ENCODE measurements at places on chromosomes 2 and 18. TPM values are rescaled to one million over a fixed set of nuclear protein-coding genes. Genes with fewer than 3 reads are reported as not detected.

DNA sequence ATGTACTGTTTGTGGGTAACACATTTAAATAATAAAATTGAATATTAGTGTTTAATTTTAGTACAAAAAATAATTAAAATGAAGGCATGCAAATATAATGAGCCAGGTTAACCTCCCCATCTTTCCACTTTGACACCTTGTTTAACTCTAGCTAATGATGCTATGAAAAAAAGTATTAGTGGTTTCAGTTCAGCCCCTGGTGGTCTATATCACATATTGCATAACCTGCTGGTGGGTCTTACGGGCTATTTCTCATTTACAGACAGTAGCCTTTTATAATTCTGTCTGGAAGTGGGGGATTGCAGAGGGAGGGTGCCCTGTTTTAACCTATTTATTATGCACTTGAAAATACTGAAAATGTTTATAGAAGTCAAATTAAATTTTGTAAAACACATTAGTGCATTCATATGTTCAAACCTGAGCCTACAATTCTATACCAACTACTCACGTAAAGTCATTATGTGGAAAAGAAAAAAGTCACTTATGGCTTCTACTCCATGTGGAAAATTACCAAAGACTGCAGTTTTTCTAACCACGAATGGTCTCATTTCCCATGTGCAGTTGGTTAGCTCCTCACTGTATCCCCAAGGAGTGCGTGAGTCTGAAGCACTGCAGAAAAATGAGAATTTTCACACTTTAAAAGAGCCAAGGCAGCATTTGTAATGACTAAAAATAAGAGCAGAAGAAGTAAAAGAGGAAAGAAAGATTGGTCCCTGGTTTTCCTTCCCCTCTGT is 381.0 kb downstream of the MTX2 start:
- no peak for DNase-seq

DNA sequence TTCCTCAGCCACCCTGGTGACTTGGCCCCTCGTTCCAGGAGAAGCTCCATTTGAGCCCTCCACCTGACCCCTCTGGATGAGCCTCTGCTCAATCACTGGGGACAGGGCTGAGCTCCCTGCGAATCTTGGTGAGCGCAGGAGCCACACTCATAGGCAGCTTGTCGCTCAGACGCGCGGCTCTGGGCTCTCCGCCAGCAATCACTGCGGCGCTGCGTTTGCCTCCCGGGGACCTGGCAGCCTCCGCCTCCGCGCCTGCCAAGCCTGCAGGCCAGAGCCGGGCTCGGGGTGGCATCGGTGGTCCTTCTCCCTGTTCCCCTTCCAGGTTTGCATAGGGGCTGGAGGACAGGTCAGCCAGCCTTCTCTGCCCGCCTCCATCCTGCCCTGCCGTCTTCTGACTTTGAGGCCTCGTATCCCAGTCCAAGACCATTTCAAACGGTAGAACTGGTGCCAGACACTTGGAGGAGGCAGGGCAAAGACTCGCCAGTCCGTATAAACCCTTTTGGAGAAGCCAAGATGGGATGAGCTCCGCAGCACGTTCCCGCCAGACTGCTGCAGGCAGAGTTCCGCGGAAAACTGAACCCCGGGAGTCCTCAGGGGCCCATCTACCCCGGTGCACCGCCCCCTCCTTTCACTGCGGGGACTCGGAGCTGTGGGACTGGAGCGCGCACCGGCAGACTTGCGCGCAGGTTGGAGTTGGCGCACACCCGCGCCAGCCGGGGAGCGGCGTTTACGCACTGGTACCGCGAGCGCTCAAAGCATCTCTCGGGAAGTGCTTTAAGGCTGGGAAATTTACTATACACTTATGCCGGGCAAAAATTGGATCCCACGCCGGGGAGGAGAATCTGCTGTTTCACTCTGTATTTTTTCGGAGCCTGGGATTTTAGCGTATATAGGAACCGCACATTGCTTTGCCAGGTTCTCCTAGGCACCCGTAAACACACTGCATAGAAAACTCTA is 1.1 kb upstream of the TACR1 start:
- DNase-seq = peak; percentile 24

MDH1B gene
- 11.8 TPM for polyA plus RNA-seq

GRCh38 chr2:33210626-33211025 is 263.9 kb downstream of the LTBP1 start:
- no peak for DNase-seq

SP9 gene
- not detected for polyA plus RNA-seq

XIRP2 gene
- 0.12 TPM for polyA plus RNA-seq

SPHKAP gene
- 4.1 TPM for polyA plus RNA-seq

SERPINB13 gene
- not detected for polyA plus RNA-seq

- DNase-seq = peak; percentile 35
These were observed 17.6 kb downstream of the ADAM17 start for GRCh38 chr2:9538000-9538507.

Data from renal pelvis (tissue), 12 donors.